ENCODE measurements at places on chromosomes 6 and 20.

GRCh38 chr6:106847116-106847515 lies 127.4 kb downstream of the CD24 start:
- DNase-seq, result no peak

- peak; percentile 24 for DNase-seq
These were observed 43.0 kb downstream of the CBFA2T2 start for GRCh38 chr20:33532753-33533459.

DNA sequence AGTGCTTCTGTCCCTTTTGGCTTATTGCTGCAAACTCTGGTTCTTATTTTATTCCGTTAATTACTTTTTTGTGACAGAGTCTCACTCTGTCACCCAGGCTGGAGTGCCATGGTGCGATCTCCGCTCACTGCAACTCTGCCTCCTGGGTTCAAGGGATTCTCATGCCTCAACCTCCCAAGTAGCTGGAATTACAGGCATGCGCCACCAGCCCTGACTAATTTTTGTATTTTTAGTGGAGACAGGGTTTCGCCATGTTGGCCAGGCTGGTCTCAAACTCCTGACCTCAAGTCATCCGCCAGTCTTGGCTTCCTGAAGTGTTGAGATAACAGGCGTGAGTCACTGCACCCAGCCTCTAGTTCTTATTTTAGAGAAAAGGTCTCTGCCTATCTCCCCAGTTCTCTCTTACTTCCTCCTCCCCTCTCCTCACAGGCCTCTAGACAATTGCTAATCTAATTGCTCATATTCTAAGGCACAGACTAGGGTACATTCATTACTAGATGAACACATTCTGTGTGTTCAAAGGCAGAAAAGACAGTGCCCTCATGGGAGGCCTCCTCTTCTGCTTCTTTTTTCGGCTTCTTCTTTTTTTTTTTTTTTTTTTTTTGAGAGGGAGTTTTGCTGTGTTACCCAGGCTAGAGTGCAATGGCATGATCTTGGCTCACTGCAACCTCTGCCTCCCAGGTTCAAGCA lies 27.0 kb downstream of the EDEM2 start:
- DNase-seq, result peak; percentile 93

DNA sequence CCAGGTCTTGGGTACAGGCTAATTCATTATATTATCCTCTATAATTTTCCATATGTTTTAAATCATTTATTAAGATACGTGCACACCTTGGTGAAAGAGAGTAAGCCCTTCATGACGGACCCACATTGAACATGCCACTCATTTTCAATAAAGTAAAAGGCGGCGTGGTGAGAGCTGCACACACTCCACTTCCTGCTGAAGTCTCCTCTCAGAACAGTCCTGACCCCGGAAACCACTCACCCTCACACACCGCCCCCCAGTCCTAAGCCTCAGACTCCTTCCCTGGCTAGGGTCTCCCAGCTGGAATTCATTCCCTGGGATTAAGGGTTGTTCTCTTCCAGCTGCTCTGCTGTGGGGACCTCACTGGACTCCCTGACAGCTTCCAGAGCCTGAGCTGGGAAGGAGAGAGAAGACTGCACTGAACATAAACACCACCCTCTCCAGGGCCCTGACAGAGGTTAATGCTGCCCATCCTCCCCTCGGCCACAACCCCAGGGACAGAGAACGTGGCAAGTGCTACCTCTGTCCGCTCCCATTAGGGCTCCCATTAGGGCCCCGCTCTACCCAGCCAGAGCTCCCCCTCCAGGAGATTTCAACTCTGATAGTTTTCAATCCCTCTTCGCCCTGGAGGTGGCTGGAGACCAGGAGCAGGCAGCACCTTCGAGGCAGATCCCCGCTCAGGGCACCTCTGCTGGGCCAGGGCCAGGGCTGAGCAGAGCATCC lies 24.8 kb downstream of the GRM4 start:
- DNase-seq, result no peak

DNA sequence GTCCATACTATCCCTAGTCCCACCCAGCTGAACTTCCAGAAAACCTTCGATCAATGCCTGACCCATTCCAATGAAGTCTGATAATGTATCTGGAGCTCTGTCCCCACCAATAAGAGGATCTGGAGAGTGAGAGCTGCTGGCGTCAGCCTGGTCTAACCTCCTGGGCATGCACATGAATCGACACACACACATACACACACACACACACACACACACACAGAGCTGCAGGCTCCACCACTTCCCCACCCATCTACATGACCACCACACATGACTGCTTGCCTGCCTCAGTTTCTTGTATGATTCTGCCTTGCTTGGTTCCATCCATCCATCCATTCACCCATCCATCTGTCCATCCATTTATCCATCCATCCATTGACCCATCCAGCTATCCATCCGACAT lies 60.8 kb downstream of the FAXC start:
- no peak for DNase-seq

GRCh38 chr20:61534346-61534745 lies 282.3 kb downstream of the CDH4 start:
- DNase-seq, result no peak

GRCh38 chr6:163438298-163438939 lies 23.9 kb downstream of the QKI start:
- no peak for DNase-seq

DNA sequence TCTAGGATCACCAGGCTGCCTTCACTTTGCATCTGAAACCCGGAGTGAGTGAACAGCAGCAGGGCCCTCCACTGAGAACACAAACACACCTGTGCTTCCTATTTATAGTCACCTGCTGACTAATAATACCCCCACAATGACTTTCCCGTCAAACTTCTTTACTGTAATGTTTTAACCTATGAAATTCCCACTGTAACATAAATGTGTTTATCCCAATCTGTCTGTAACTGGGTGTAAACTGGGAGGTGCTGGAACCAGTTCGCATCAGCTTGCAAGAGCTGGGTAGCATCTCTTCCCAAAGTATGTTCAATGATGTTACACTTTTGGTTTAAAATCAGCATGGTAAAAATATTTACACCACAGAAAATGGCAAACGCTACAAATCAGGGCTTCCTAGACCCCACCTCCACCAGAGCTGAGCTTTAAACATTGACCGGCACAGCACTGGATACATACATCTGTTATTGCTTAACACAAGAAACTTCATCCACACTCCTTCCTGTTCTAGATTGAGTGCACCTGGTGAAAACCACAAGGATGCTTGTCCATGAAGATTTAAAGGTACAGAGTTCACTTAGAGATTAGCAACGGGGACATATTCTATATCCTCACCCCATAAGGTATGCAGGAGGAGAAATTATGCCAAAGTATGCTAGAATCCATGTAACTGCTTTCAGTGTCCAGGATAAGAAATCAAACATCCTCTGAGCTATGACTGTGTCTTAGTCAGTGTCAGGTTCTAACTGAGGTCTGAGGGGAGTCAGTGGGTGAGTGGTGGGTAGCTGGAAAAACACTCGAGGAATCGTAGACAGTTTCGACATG lies 79.0 kb downstream of the ALDH8A1 start:
- DNase-seq, result peak; percentile 46

DNA sequence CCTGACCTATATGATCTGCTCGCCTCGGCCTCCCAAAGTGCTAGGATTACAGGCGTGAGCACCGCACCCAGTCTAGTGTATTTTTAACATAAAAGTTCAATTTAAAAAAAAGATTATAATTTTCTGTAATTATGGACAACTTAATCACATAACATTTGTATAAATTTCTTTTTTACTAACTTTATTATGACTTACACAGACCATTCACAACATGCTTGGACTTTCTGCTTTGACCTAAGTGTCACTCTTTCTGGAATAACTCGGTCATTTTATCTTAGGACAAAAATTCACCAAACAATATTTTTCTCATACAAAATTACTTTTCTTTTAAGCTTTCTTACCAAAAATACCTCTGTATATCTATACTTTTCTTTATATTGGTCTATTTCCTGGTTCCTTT lies 15.4 kb upstream of the IL22RA2 start:
- peak; percentile 13 for DNase-seq

DNA sequence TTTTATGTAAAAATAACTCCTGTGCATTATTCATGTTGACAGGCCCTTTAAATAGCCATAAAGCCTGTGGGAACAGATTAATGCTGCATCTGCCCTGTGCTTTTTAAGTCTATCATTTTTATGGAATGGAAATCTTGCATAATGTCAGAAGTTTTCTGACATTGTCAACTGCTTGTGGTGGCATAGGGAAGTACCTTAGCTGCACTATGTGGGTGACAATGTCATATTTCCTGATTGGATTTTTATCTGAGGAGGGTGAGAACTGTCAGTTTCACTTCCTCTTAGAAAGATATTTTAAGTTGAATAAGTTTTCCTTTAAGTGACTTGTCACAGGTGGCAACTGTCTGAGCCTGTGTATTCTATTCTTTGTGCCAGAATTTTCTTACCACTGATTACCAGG lies 267.9 kb downstream of the PLCB1 start:
- DNase-seq, result no peak

GRCh38 chr20:9509246-9509645 lies 5.1 kb upstream of the LAMP5 start:
- DNase-seq, result no peak

- DNase-seq, result no peak
These were observed 103.5 kb downstream of the ATXN1 start for GRCh38 chr6:16657768-16658167.

- DNase-seq, result no peak
These were observed 65.9 kb downstream of the PREP start for GRCh38 chr6:105336986-105337385.

DNA sequence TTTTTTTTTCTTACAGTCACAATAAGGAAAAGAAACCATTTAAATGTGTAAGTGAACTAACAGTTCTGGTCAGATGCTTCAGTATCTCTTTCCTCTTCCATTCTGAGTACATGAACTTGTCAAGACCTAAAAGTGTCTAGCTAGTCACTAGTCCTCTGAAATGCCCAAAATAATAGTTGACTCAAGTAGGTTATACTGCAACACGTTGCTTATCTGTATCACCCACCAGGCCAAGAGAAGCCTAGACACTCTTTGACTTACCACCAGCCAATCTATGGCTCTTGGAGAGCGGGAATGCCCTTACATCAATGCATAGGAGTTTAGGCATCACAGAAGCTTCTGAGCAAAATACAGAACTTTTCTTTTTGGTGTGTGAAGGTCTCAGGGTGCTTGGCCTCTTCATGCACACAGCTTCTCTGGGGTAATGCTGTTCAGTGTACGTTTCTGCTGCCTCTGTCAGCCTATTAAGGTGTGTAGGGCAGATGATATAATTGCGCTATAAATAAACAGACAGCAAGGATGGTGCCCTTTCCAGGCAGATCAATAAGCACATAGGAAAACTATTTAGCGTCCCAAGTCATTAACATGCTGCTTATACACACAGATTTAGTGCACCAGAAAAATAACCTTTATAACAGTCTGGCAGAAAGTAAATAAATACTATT lies 7.8 kb upstream of the GFOD1 start:
- no peak for DNase-seq

DNA sequence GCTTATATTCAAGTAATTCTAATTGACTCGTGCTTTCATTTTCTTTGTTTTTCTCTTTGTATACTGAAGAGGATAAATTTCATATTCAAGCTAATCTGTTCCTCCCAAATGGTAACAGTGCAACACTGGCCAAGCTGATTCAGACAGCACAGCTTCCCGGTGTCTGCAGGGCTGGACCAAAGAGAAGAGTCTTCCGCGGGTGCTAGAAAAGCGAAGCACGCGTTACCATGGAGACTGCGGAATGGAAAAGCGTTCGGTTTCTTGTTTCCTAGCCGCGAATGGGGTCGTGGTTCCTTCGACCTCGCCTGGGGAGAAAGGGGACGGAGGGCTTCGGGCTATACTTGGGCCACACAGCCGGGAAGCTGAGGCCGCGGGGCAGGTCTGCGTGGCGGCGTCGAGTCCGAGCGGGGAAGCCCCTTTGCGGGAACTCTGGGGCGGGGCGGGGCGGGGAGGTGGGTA lies 6.2 kb upstream of the ZNF311 start:
- peak; percentile 66 for DNase-seq

DNA sequence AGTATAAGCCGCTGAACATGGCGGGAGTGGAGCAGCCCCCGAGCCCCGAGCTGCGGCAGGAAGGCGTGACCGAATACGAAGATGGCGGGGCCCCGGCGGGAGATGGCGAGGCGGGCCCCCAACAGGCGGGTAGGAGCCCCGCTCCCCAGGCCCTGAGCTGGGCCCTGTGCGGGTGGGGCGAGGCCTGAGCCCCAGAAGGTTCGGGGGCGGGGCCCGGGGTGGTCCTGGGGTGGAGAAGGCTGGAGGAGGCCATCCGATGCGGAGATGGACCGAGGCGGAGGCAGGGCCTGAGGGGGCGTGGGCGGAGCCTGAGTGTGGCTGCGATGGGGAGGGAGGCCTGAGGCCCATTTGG lies 7.1 kb downstream of the L3MBTL1 start:
- DNase-seq, result no peak

All from amniotic epithelial cell (primary cell).